Activated CD8-positive, alpha-beta memory T cell treated with anti-CD3 and anti-CD28 coated beads for 1 hour (primary cell): ENCODE measurements at places on chromosomes 3 and 15.

GRCh38 chr3:114442246-114442645 is 148.4 kb downstream of the TIGIT start:
- DNase-seq = no peak

DNA sequence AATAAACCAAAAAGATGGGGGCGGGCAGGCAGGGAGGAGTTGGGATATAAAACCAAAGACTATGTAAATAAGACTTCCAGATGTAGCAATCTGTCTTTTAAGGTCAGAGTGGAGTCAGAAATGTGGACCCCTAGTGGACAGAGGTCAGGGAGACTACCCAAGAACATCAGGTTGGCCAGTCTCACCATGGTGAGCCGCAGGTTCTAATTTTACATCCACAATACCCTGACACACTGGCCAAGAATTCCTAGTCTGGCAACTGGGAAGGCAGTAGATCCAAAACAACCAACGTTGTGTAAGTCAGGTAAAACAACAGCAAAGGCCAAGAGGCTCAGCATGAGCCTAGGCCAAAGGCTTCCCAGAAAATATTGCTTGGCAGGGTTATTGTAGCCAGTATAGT is 203.4 kb downstream of the FOXP1 start:
- DNase-seq = no peak

DNA sequence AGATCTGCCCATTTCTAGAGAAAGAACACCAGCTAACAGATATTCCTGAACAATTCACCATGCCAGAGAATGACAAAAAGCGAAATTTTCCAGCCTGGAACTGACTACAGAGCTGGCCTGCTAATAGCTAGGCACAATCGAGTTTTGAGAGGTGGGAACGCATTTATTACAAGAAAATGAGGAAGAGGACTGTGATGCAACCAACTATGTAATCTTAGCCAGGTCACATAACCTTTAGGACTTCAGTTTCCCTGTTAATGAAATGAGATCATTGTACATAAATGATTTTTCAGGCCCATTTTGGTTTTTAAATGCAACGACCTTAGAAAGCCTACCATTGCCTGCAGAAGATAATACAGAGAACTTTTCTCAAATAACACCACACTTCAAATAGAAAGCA is 72.1 kb upstream of the SETMAR start:
- DNase-seq = no peak

- DNase-seq = no peak
These were observed 162.4 kb upstream of the CFAP20DC start for GRCh38 chr3:59212128-59212779.

GRCh38 chr3:119314821-119315220 is 20.6 kb downstream of the ARHGAP31 start:
- DNase-seq = no peak

DNA sequence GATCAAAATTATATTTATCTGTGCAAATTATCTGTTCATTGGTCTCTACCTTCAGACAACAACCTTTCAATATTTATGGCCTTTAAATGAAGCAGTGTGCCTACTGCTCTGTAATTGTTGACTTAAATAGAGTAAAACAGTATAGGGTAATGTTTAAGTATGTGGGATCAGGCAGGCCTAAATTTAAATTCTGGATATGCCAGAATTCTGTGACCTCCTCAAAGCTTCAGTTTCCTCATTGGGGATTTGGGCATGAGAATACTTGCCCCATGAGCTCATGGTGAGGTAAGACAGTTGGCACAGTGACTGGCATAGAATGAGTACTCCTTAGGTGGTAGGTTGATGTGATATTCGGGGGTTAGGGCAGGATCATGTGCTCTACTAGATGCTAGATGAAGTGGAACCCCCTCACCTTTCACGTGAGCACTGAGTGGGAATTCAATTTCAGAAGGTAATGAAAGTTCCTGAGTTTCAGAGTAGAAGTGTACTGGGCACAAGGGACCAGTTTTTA is 14.9 kb downstream of the ARL8B start:
- no peak for DNase-seq

- DNase-seq = no peak
These were observed 174.4 kb upstream of the LINGO1 start for GRCh38 chr15:77807115-77807514.

- no peak for DNase-seq
These were observed 184.6 kb downstream of the C3orf38 start for GRCh38 chr3:88334187-88334868.

DNA sequence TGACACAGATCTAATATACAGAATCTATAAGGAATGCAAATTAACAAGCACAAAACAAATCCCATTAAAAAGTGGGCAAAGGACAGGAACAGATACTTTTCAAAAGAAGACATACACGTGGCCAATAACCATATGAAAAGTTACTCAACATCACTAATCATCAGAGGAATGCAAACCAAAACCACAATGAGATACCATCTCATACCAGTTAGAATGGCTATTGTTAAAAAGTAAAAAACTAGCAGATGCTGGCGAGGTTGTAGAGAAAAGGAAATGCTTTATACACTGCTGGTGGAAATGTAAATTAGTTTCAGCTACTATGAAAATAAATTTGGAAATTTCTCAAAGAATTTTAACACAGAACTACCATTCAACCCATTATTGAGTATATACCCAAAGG is 50.7 kb downstream of the ADAMTS17 start:
- no peak for DNase-seq

DNA sequence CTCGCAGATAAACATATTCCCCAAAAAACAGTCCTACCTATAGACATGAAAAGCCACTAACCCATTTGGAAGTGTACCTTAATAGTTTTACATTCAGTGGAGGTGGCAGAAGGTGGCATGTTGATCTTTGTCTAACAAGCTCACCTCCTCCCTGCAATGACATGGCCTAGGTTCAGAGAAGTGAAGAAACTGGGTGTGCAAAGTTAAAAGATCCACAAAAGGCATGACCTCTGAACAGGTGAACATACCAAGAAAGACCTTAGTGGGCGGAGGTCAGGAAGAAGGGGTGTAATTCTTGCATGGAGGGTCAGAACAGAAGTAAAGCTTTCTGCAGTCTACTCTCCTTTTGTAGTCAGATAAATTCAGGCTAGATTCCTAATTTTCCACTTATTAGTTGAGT is 822 bp downstream of the MRPL3 start:
- no peak for DNase-seq

DNA sequence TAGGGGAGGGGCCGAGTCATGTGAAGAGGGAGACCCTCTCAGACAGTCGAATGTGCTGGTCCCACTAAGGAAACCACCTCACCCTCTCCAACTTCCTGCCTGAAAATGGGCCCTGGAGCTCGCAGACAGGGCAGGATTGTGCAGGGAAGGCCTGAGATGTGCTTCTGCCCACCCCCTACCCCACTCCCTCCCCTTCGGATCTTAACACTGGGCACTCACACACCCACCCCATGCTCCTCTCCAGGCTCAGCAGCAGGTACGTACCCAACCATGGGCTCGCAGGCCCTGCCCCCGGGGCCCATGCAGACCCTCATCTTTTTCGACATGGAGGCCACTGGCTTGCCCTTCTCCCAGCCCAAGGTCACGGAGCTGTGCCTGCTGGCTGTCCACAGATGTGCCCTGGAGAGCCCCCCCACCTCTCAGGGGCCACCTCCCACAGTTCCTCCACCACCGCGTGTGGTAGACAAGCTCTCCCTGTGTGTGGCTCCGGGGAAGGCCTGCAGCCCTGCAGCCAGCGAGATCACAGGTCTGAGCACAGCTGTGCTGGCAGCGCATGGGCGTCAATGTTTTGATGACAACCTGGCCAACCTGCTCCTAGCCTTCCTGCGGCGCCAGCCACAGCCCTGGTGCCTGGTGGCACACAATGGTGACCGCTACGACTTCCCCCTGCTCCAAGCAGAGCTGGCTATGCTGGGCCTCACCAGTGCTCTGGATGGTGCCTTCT is 20.0 kb downstream of the ATRIP start:
- no peak for DNase-seq

GRCh38 chr3:134627831-134628230 is 23.0 kb downstream of the KY start:
- no peak for DNase-seq

DNA sequence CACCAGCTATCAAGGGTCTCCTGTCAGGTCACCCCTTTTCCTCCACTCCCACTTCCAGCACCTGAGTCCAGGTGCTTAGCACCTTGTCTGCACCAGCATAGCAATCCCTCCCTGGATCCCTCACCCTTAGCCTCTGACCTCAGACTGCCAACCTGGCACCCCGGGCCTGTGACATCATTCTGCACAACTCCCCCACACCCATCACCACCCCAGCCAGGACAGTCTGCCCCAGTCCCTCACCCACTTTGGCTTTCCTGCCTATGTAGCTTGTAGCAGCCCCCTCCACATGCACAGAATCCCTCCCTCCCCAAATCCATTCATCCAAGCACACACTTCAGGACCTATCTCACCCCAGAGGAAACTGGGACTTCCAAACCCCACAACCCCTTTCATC is 819 bp upstream of the PLXNB1 start:
- no peak for DNase-seq

GRCh38 chr3:63687278-63688225 is 35.1 kb downstream of the SNTN start:
- DNase-seq = no peak

DNA sequence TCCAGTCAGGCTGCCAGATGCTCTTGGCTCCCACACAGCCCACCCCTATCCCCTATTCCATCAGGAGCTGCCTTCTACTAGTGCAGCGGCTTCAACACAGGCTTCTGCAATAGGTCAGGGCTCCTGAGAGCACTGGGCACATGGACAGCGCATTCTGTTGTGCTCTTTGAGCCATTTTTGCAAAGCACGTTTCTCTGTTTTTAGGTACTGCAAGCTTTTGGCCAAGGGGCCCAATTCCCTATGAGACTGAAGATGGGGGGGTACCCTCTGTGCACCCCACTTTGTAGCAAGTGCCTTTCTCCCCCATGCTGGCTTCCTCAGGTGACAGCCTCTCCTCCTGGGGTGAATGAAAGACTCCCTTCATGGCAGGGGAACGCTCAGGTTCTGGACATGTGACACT is 31.2 kb downstream of the CHDH start:
- DNase-seq = no peak

GRCh38 chr3:140427786-140428185 is 250.1 kb upstream of the TRIM42 start:
- DNase-seq = no peak

DNA sequence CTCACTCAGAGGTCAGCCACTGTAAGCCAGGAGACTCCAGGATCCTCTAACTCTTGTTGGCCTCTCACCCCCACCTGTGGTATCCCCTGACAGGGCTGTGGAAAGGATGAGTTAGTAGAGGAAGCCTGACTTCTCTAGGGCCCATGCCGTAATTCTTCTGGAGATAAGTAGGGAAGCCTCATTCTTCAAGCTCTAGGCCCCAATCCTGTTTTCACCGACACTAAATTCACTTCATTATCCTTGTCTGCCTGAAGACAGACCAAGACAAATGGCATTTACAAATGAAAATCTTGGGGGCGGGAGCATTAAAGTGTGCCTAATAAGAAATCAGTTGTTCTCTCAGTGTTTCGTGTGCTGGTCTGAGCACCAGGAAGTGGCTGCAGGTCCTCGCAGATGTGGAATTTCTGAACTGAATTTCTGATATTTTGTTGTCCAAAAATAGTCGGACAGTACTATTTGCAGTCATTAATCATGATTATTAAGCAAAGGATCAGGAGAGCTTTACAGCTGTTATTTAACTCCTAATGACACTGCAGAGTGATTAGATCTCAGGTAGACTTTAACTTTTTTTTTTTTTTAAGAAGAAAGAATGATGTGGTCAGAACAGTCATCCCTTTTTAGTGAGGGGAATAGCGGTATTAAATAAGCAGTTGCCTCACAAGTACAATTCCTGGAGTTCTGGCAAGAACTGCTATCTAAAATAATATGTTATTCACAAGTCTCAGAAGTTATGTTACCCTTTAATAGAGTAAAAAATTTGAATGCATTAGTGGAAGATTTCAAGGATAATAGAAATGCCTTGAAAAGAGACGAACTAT is 58.4 kb downstream of the RBMS3 start:
- DNase-seq = no peak

DNA sequence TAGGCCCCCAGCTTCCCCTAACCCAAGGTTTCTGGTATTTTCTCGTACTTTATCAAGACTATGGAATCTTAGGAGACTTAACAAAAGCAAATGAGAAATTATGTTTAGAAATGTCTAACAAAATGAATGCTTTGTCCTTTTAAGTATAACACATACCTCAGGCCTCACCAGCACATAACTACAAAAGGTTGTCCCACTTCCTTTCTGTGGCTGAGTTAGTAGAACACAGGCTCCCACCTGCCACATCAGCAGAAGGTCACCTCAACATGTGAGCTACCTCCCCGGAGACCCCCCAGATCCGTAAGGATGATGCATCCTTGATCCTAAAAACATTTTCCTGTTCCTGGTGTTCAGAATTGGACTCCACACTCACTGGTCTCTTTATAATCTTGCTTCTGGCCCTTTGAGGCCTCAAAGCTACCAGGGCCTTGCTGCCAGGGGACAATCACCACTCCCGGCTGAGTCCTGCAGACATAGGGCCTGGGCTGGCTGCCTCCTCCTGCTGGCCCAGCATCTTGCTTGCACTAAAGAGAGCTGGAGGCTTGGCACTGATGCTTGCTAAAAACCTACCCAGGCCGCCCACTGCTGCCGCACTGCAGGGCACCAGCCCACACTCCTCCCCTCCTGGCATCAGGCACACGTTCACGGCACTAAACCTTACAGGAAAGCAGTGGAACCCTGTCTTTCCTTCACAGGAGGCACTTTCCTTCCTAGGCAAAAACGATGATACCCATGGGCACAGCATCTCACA is 2.9 kb downstream of the CCRL2 start:
- no peak for DNase-seq
